ENCODE measurements at places on chromosomes 1 and 21.

- no peak for DNase-seq
These were observed 384.6 kb downstream of the RRAGC start for GRCh38 chr1:38474738-38475623.

DNA sequence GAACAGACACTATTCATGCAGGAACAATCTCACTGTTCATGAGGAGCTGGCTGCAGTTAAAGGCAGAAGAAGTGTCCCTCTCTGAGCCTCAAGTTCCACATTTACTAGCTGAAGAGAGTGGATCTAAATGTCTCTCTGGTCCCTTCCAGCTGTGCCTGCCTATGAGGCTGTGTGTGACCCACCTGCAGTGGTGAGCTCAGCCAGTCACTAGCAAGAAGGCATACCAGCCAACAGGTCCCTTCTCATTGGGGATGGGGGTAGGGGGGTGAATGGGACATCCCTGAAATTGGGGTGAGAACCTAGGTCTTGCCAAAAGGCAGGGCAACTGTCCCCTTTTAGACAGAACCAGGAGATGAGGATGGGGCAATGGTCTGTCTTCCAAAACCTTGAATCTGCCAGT, 13.6 kb downstream of the RD3 start:
- no peak for DNase-seq

DNA sequence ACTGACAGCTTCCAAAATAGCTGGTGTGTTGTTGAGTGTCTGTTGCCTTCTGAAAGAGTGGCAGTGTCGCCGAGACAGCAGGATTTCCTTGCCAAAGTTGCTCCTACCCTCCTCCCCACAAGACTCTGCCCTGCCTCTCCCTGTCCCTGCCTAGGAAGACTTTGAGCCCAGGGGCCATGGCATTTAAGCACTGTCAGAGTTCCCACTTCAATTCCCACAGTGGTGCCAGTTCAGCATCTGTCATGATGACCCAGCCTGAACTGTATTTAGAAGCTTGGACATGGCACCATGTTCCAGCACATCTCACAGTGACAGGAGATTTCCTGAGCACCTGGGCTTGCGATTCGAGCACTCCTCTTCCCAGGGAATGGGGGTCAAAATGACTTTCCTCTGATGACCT, 43.6 kb downstream of the TBX15 start:
- DNase-seq: no peak

DNA sequence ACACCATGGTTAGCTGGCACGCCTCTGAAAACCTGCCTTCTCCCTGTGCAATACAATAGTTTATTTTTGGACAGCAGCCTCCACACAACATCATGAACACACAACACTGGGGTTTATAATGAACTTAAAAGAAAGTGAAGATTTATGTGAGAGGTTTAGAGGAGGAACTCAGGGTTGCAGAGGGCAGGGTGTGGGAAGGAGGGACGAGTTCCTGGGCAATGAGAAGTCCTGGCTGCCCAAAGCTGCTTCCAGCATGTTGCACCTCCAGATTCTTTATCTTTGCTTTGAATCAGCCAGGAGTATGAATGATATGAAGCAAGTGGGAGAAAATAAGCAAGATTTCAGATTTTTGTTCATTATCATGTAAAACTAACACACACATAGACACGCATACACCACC, 11.3 kb upstream of the LRRC8D start:
- no peak for DNase-seq

- DNase-seq: no peak
These were observed 1.7 kb upstream of the CLCA1 start for GRCh38 chr1:86466986-86467385.

DNA sequence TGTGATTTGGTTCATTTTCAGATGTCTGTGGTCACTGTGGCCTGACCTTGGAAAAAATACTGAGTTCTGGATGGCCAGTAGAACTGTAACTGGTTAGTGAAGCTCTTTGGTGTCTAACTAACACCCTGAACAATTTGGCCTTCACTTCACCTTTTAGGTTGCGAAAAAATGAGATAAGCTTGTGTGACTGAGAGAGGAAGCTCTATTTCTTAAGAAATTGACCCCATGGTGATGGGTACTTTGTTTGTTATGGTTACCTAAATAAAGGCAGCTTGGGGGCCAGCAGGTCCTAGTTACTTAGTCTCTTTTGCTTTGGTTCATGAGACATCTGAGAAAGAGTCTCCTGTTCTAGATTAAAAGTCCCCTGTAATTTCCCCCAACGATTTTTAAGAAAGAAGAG, 181.6 kb downstream of the ZNF326 start:
- no peak for DNase-seq

- DNase-seq: no peak
These were observed 36.2 kb upstream of the LRIG2 start for GRCh38 chr1:113036639-113037321.

DNA sequence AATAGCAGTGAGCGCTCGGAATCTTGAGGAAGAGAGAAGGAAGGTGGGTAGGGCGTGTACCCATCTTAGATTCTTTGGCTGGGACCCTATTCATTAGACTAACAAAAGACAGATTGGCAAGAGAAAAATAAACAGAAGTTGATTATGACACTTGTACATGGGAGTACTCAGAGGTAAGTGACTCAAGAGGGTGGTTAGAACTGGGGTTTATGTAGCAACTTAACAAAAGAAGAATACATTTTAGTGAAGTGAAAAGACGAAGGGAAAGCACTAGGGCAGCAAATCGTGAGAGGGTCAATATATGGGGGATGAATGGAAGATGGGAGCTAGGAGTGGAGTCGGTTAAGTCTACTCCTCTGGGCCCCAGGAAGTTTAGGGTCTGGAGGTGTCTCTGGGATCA, 25.8 kb upstream of the RCC2 start:
- no peak for DNase-seq

DNA sequence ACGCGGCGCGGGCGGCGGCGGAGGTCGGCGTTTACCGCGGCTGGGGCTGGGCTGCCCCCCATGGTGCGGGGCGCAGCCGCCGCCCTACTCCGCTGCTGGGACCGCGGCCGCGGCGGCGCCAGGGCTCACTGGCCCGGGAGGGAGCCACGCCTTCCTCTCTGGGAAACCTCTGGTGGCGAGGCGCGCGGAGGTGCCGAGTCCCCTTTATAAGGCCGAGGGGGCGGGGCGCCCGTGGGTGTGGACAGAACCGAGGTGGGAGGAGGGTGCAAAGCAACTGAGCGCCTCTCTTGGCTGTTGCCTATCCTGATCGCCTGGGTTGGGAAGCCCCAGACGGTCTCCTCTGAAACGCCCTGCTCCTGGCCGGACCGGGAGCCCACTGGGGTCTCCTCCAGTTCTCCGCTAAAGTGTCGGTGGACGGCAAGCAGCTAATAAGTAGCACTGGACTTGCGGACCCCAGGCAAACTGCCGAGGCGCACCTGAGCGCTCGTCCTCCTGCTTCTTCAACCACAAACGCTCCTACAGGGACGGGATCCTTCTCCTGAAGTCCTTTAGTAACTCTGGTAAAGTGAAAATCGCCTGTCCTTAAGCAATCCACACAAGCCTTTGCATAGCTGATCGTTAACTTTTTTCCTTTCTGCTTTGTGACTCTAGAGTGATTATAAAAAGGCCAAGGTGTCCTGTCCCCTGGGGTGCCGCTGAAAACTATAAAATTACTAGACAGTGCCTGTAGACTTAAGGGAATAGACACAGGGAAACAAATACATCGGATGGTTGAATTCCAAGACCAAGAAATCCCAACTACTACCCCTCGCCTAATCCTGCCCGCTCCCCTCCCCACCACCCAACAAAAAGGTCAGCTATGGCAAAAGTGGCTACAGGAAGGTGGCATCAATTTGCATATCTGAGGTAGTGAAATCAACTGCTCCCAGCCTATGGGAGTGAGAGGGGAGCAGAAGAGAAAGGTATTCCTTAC, at the start of gene PTGER3:
TSS of gene PTGER3 (minus strand) at position 182 of the 973 bp plus-strand sequence. CDS start 239 bp downstream, outside the sequence.
- no peak for DNase-seq

GRCh38 chr21:29208682-29209059, 78.2 kb downstream of the MAP3K7CL start:
- no peak for DNase-seq

GRCh38 chr1:245377854-245378253, 223.1 kb downstream of the KIF26B start:
- no peak for DNase-seq

GRCh38 chr1:162300057-162300917, 76.4 kb downstream of the SPATA46 start:
- DNase-seq: no peak

GRCh38 chr21:28952686-28953085, 40.0 kb downstream of the LTN1 start:
- no peak for DNase-seq

Data from amygdala (tissue), 56 donors.